LHCN-M2 (cell line): ENCODE measurements at places on chromosomes 5 and 9. TPM values are rescaled to one million over a fixed set of nuclear protein-coding genes. Genes with fewer than 3 reads are reported as not detected.

DNA sequence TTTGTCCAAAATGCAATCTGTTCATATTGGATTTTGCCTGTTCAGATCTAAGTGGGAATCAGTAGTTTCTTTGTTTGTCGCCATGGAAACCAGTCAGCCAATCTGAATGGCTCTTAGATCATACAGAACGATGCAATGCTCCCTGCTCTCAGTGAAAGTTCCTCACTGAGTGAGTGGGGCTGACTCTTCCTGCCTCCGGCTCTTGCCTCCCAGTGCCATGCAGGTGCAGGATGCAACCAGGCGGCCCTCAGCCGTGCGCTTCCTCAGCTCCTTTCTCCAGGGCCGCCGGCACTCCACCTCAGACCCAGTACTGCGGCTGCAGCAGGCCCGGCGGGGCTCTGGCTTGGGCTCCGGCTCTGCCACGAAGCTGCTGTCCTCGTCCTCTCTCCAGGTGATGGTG, at the start of gene PTPDC1:
TSS of gene PTPDC1 (plus strand) at position 151 of the 400 bp plus-strand sequence. CDS start at position 218, 67 bp downstream.
- DNase-seq: peak; percentile 48

DNA sequence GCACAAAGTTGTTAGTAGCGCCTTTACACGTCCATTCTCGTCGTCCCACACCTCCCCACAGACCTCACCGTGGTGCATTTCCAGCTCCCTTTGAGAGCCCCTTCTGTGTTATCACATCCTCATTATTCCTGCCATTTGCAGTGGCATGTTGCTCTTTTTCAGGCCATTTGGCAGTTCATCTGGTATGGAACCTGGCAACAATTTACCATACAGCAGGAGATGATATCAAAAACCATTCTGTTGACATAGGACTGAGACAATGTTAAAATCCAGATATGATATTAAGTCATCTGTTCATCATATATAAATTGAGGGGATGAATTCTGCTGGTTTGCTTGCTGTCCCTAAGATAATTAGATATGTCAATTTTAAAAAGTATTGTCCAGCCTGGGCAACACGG, 83.0 kb downstream of the TMEM174 start:
- no peak for DNase-seq

DNA sequence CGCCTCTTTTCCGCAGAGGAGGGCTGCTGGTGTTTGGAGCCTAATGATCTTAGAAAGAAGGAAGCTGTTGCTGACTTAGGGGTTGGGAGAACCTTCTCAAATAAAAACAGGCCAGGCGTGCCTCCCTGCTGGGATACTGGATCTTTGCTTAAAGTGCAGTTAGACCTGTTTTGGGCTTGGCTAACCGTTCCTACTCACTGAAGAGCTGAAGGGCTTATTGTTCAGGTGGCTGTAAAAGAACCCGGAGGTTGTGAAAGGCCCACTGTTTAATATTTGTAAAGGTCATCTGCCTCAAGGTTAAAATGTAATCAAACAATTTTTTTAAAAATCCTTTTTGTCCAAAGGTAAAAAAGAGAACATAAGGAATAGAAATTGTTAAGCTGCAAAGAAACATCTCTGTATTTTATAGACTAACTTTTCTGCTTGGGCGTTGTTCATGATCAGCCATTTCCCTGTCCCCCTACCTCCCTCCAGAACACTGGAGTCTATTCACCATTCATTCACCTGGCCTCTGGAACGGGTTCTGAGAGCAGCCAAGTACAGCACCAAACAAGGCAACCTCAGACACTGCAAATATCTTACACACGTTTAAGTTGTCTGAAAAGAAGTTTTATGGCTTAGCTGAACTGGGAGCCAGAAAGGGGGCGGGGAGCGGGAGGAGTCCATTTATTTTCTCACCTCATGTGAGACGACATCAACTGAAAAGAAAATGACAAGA, 18.6 kb upstream of the MTMR12 start:
- no peak for DNase-seq

DNA sequence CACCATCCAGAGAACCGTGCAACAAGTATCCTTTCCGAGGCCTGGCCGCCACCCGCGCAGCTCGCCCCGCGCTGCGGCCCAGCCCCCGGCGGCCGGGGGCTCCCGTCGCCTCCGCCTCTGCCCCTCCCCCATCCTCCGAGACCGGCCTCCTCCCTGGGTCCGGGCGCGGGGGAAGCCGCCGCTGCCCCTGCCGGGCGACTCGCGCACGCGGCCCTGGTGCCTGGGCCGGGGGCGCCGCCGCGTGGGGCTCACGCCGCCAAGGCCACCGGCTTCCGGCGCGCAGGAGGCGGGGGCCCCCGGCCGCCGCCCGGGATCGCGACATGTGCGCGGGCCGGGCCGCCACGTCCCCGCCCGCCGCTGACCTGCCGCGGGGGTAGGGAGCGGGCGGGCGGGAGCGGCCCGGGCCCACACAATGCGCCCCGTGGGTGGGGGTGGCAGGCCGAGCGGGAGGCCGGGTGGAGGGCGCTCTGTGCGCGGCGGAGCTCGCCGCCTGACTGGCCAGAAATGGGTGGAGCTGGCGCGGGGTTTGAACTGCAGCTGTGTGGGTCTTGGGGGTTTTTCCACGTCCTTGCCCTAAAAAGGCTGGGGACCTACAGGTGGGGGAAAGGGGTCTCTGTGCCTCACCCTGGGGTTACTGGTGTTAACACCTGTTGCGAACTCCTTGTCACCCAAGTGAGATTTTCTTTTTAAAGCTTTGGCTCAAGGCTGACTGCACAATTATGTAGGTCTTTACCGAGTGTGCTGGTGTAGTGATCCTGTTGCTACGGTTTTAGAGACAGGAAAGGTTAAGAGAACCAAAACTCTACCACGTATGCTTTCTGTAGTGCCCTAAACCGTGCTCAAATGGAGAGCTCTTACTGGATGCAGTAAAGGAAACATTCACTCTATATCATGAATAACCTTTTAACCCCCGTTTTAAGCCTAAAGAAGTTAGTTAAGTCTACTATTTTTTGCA, 32.3 kb downstream of the TNPO1 start:
- peak; percentile 47 for DNase-seq

- DNase-seq: no peak
Measured at GRCh38 chr5:60522292-60522905, 177.6 kb downstream of the DEPDC1B start.

The MARVELD2 gene
- 0.26 TPM in 1 of 2 replicates, not detected in the other for total RNA-seq

DNA sequence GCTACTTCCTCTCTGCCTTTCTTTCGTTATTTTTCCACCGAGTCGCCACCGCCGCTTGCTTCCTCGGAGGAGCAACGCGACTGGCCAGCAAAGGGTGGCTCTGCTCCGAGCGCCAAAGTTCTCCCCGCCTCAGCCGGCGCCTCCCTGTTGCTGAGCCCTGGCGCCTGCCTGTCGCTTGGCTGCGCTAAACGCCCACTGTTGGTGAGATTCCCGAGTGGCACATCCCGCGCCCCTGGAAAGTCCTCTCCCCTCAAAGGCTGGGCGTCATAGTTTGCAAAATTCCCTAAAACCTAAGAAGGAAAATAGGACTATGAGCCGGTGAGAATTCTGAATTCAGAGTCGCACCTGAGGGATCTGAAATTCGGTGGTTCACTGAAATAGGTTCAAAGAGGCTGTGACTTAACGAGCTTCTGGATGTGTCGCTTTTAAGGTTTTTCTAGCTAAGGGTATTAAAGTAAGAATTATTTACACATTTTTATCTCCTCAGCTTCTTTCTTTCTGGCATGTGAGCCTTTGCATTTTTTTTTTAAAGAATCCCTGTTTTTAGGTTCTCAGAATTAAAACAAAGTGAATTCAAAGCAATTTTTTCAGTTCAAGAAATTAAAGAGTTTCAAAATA, at the start of gene GRIN3A:
TSS of gene GRIN3A (minus strand) at position 82 of the 618 bp plus-strand sequence. CDS start 668 bp downstream, outside the sequence.
- no peak for DNase-seq

DNA sequence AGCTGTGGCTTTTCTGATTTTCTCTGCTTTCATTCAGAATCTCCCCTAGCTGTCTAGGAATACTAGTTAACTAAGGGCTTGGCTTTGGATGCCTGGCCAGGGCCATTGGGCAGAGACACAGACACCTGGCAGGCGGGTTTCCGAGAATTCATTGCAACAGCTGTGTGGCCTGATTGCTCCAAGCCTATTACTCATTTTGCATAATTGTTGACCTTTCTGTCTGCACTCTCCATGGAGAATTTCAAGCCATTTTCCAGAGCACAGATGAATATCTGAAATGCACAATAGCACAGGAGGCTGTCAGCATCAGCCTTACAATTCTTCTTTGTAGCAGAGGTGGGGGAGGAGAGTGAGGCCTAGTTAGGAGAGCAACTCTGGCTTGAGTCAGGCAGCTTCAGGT, 310.5 kb downstream of the DMAC1 start:
- no peak for DNase-seq
